ENCODE measurements at places on chromosomes 2 and 18.

GRCh38 chr2:188975497-188976102, 1.4 kb downstream of the COL3A1 start:
- no peak for DNase-seq

DNA sequence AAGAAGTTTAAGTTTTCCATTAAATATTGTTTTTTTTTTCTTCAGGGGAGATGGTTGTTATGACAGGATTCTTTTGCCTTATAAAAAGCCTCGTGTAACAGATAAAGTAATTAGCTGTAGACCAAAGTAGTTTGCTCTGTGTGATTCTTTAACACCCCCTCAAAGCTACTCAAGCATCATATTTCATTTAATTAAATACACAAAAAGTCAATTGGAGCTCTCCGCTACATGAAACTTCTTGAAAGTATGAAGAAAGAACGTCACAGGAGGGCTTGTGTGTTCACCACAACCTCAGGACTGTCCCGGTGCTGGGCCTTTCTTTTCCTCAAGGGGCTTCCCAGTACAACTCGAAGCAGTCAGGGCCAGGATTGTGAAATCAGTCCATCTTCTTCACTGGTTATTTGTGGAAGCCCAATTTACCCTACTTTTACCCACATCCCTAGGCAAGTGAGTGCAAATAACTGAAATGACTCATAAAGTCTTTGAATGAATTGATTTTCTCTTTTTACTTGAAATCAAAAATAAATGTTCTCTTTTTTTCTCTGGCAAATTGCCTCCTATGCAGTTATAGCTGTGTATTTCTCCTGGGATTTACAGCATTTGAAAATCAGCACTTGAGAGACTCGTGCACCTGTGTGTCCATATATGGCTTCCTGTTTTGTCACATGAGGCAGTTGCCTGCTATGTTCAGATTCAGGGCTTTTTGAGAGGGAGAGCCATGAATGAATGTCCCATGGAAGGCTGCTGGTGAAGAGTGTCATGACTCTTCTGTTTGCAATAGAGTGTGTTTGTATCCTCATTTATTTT, 48.6 kb downstream of the LINC00305 start:
- no peak for DNase-seq

DNA sequence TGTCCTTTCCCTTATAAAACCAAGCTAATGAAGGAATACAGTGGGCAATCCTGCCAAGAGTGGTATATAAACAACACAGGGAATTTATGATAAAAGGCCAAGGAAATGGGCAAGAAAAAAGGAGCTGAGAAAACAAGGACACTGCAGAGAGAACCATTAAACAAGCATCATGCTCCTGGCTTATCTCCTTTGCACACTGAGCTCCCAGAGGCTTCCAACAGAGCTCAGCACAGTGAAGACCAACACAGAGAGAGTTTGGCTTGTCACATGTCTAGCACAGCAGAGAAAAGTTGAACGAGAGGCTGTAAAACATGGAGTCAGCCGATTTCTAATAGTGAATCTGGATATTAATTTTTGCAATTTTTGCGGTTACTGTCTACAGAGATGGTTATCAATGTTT, 68.0 kb upstream of the KLF7 start:
- no peak for DNase-seq

DNA sequence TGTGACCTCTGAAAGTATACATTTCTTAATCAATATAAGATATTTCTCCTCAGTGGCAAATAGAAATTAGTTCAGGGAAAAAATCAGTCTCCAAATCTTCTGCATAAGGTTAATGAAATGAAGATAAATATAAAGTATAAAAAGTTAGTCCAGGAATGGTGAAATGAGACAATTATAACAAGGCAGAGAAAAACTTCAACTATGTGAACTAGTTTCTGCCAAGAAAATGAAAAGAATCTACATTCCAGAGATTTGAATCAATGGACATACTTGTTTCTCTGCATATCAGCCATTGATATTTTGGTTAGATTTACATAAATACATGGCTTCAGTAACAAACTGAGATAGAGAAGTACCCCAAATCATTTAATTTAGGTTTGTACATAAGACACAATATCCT, 249.0 kb downstream of the EXOC6B start:
- no peak for DNase-seq

DNA sequence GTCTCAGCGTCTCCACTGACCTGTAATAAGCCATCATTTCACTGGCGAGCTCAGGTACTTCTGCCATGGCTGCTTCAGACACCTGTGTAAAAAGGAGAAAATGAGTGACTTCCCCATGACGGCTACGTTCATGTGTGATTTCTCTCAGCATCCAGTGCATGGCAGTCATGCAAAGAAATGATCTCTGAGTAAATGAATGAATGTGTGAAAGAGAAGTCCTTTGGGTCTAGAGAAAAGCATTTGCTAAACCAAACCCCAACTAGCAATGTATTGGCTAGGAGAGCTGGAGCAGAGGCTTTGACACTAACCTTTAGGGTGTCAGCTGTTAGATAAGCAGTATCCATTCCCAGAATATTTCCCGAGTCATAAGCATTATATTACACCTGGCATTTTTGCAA, 417 bp downstream of the IL1B start:
- DNase-seq: no peak

Data from CD4-positive, alpha-beta T cell treated with Interleukin-10 for 1 hour (primary cell).